ENCODE measurements at places on chromosomes 13 and 19.

- DNase-seq: no peak
These were observed 2.8 kb downstream of the ZNF20 start for GRCh38 chr19:12137221-12137940.

- DNase-seq: no peak
These were observed 1.1 kb downstream of the KLHL26 start for GRCh38 chr19:18637673-18638630.

DNA sequence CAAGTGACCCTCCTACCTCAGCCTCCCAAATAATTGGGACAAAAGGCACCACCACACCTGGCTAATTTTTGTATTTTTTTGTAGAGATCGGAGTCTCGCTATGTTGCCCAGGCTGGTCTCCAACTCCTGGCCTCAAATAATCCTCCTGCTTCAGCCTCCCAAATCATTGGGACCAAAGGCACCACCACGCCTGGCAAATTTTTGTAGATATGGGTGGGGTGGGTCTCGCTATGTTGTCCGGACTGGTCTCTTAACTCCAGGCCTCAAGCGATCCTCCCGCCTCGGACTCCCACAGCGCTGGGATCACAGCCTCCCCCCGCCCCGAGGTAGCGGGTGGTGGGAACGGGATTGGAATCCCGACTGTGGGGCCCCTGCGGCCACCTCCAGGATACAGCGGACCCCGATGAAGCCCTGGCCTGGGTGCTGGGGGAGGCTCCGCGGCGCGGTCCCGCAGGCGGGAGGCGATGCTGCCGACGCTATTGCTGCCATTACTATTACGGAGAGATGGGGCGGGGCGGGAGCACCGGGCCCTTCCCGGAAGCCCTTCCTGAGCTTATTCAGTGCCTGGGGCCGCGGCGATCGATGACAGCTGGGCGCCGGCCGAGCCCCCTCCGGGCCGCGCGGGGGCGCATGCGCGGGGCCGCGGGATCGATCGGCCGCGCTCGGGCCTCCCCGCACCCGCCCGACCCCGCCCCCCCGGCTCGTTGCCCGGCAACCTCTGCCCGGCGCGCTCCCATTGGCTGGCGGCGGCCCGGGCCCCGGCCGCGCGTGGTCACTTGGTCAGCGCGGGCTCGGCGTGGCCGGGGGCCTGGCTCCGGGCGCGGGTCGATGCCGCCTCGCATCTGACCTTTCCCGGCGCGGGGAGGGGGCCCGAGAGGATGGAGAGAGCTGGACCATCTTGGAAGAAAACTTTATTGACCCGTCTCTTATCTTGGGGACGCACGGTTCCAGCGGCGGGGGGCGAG, 27.9 kb upstream of the ONECUT3 start:
- DNase-seq: no peak

GRCh38 chr13:23081901-23082300, 98.9 kb upstream of the SGCG start:
- no peak for DNase-seq

DNA sequence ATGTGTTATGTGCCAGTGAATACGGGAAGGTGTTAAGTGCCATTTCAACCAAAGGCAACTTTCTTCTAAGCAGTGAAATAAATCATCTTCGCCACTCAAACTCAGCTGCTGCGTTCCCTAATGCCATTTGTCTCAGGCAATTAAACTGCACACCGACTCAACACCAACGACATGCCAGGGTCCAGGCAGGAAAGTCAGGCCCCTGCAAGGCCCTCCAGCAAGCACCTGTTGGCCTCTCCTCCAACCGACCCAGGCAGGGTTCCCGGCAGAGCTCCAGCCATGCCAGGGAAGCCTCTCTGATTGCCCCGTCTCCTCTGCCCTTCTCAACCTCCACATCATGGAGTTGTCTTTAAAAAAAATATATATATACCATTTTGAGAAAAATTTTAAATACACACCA, 21.8 kb downstream of the SAFB2 start:
- DNase-seq: no peak

DNA sequence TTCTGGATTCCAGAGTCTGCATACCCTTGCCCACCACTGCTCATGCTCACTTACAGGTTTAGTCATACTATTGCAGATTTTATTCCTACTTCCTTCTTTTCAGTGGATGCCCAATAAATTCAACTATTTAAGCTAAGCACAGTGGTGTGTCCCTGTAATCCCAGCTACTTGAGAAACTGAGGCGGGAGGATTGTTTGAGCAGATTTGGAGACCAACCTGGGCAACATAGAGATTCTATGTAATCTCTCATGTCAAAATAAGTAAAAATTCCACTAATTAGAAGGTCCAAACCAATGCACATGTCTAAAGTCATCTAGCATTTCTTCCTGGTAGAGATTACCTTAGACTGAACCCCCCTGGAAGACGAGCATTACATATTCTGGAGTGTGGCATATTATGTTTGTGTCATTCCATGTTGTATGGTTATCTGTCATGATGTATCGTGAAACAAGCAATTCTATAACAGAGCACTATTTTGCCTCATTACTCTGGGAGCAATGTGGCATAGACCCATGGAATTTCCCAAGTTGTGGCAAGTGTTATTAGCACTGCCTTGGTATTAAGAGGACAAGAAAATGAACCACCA, 8.3 kb downstream of the HMGB1 start:
- no peak for DNase-seq

DNA sequence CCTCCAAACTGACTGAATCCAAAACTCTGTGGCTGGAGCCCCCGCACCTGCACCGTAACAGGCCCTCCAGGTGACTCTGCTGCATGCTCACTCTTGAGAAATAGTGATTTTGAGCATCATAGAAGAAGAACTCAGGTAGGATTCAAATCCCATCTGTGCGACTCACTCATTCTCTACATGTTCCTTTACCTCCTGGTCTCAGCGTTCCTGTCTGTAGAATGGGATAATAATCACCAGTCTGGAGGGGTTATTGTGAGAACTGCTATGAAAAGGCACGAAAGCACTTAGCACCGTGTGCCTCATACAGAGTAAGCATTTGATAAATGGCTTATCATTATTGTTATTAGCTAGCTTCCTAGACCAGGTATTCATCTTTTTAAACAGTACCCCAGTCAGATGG, 36.5 kb upstream of the NPAS1 start:
- DNase-seq: no peak

DNA sequence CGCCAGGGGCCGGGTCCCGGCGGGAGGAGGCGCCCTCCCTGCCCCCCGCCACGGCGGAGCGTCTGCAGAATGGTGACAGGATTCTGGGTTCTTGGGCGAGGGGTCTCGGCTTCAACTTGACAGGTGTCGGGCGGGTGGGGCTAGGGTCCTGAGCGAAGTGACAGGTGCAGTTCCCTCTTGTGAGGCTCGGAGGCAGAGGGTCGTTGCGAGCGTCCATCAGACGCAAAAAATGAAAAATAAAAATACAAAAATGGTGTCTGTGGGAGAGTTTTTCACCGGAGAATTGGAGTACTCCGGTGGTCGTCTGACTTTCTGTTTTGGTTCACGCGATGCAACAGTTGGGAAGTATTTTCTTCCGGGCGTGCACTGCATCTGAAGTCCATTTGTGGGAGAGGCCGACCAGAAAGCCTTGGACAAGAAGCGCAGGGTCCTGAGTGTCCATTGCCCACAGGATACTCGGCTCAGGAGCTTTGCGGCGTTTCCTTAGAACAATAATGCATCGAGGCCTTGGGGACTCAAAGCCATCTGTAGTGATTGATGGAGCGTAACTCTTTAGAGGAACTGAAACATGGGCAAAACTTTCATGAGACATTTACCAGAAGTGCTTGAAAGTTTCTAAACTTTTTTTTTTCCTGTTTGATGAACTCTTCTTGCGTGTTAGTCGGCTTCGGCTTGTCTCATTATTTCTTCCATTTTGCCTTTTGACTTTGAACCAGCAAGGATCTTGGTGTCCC, 759 bp downstream of the RB1 start:
- no peak for DNase-seq
